ENCODE measurements at places on chromosomes 3 and 15. TPM values are rescaled to one million over a fixed set of nuclear protein-coding genes. Genes with fewer than 3 reads are reported as not detected.

Gene CFAP20DC
- total RNA-seq: 9.8 TPM

GRCh38 chr15:52683580-52683979 is 4.4 kb upstream of the ATOSA start:
- no peak for DNase-seq

GRCh38 chr15:58146749-58147148 is 8.6 kb downstream of the AQP9 start:
- no peak for DNase-seq

Gene WDR93
- not detected for total RNA-seq

Gene PCSK6
- 5.1 TPM for total RNA-seq

All from esophagus squamous epithelium (tissue), 5 donors.